ENCODE measurements at places on chromosomes 7 and 10.
A peak's percentile ranks its signal among the peaks of the same experiment; 100 is the strongest.

DNA sequence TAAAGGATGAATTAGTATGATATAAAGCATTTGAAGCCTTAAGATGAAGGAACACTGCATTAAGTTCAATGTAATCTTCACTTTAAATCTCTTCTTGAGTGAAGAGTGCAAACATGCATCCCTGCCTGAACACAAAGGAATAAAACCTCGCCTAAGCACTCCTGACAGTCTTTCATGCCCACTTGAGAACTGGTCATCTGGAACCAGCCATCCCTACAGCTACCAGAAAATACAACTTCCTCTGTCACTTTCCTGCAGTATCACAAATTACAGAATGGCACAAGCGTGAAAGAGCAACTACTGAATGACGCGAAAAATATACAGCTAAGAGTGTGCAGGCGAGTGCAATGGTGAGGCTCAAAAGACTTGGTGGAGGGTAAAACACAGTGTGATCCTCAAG is 1079.9 kb downstream of the CNTNAP2 start:
- no peak for DNase-seq

DNA sequence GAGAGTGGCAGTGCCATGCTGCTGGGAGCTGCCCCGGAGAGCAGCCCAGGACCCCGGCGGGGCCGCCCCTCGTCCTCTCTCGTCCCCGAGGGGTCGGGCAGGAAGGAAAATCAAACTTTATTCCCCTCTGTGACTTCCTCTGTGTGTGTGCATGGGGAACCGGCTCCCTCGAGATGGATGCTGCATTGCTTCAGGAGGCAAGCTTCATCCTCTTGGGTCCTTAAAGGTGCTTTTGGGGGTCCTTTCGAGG is 726 bp downstream of the MCU start:
- no peak for DNase-seq

DNA sequence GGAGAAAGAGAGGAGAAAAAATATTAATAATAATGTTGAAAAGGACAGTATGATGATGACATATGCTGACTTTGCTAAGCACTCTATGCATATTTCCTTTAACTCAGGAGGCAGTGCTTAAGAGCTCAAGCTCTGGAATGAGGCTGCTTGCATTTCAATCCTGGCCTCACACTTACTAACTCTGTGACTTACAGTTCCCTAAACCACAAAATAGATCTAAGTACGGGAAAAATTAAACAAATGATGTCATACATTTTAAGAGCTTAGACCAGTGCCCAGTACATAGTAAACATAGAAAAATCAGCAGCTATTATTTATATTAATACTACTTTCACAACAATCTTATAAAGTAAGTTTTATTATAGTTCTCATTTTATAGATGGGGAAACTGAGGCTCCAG is 61.3 kb downstream of the GFRA1 start:
- DNase-seq, result no peak

DNA sequence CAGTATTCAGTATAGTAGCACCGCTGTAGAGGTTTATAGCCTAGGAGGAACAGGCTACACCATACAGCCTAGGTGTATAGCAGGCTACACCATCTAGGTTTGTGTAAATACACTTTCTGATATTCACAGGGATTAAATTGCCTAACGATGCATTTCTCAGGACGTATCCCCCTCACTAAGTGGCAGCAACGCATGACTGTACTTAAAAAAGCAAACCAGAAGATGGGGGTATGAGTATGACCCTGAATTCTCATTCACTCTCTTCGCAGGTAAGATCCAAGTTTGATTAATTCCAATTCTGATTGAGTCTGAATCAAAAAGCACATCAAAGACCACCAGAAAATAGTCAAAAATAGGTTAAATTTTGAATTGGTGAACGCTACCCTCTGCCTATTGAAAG is 972 bp downstream of the ORC5 start:
- DNase-seq, result no peak

- no peak for DNase-seq
Observed at GRCh38 chr7:129373651-129374428, 60.4 kb upstream of the STRIP2 start.

- peak; percentile 29 for DNase-seq
Observed at GRCh38 chr7:16989811-16990413, 108.1 kb upstream of the AGR3 start.

- DNase-seq, result peak; percentile 57
Observed at GRCh38 chr7:92835851-92836488, 403 bp downstream of the CDK6 start.
